ENCODE measurements at places on chromosomes 5 and 9. TPM values are rescaled to one million over a fixed set of nuclear protein-coding genes. Genes with fewer than 3 reads are reported as not detected.

Gene MARCOL
- not detected for polyA plus RNA-seq

Gene FRRS1L
- not detected for polyA plus RNA-seq

Gene GTF2H2C
- polyA plus RNA-seq, result 74.0 TPM

Gene TLR4
- polyA plus RNA-seq, result 0.14 TPM

Gene IFNB1
- polyA plus RNA-seq, result not detected

Gene IL7R
- polyA plus RNA-seq, result 1.6 TPM

Gene WNT8A
- not detected for polyA plus RNA-seq

Gene PCAT7
- polyA plus RNA-seq, result not detected

Gene ANKRD33B
- 4.9 TPM for polyA plus RNA-seq

Gene POLE3
- polyA plus RNA-seq, result 101 TPM

Gene OTULINL
- polyA plus RNA-seq, result 3.2 TPM

Gene TAS2R1
- not detected for polyA plus RNA-seq

Gene DMGDH
- 0.54 TPM for polyA plus RNA-seq

Gene HRCT1
- polyA plus RNA-seq, result not detected

Gene WWC1
- polyA plus RNA-seq, result 0.74 TPM

Gene LRRC26
- 0.33 TPM for polyA plus RNA-seq

Gene GPRIN1
- 0.74 TPM for polyA plus RNA-seq

Gene SPAAR
- not detected for polyA plus RNA-seq

Gene GRAMD2B
- 8.6 TPM for polyA plus RNA-seq

Gene CYSTM1
- polyA plus RNA-seq, result 67.5 TPM

Gene INSL6
- 1.6 TPM for polyA plus RNA-seq

Gene IL9
- polyA plus RNA-seq, result not detected

Gene S1PR3
- polyA plus RNA-seq, result not detected

Gene PCDHB12
- not detected for polyA plus RNA-seq

Gene RNF183
- not detected for polyA plus RNA-seq

Gene ANXA2R
- polyA plus RNA-seq, result 6.2 TPM

Gene ITGA2
- not detected for polyA plus RNA-seq

Gene CCL27
- polyA plus RNA-seq, result not detected

Gene CCNO
- not detected for polyA plus RNA-seq

Gene DMRT3
- polyA plus RNA-seq, result not detected

Gene CDH9
- polyA plus RNA-seq, result not detected

Gene PCDHGA4
- not detected for polyA plus RNA-seq

Gene ZNF367
- polyA plus RNA-seq, result 6.2 TPM

Gene EGFLAM
- polyA plus RNA-seq, result not detected

Gene EMB
- 35.7 TPM for polyA plus RNA-seq

Gene KIF12
- not detected for polyA plus RNA-seq

Gene GADD45G
- 0.54 TPM for polyA plus RNA-seq

Gene ACTBL2
- polyA plus RNA-seq, result 0.05 TPM

Gene MORN5
- polyA plus RNA-seq, result not detected

Gene HK3
- polyA plus RNA-seq, result not detected

Gene TMC1
- not detected for polyA plus RNA-seq

Gene TICAM2
- 4.3 TPM for polyA plus RNA-seq

Gene ARHGEF37
- polyA plus RNA-seq, result 1.1 TPM

Gene FAM221B
- polyA plus RNA-seq, result 0.12 TPM

Gene QRFP
- polyA plus RNA-seq, result not detected

Gene SLC34A3
- not detected for polyA plus RNA-seq

Gene IL3
- not detected for polyA plus RNA-seq

Gene CDO1
- not detected for polyA plus RNA-seq

Gene SH3TC2
- polyA plus RNA-seq, result not detected

Gene CIZ1
- polyA plus RNA-seq, result 57.9 TPM

Gene TARS1
- 244 TPM for polyA plus RNA-seq

Gene SLC24A2
- not detected for polyA plus RNA-seq

Gene OR1J2
- polyA plus RNA-seq, result not detected

Gene RGS7BP
- not detected for polyA plus RNA-seq

Data from GM12878 (cell line).